ENCODE measurements at places on chromosomes 12 and 14.
A peak's percentile ranks its signal among the peaks of the same experiment; 100 is the strongest.

GRCh38 chr12:62879691-62880090 lies 55.3 kb downstream of the PPM1H start:
- no peak for DNase-seq

- no peak for DNase-seq
These were observed 82.2 kb downstream of the PPP2R5C start for GRCh38 chr14:101843665-101844064.

- no peak for DNase-seq
These were observed 763.9 kb downstream of the NRXN3 start for GRCh38 chr14:78933948-78934524.

- DNase-seq, result no peak
These were observed 182.5 kb downstream of the VRK1 start for GRCh38 chr14:96979611-96980074.

DNA sequence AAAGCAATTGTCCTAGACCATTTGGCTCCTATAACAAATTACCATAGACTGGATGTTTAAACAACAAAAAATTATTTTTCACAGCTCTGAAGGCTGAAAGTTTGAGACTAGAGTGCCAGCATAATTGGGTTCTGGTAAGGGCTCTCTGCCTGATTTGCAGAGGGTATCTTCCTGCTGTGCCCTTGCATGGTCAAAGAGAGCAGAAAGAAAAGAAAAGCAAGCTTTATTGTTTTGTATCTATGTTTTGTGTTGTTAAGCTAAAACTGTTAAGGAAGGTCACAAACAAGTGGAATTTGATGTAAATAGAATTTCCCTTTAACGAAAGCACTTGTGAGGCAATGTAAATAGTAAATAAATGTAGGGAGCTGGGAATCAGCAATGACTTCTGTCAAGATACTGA lies 1031.0 kb upstream of the ATXN7L3B start:
- no peak for DNase-seq

GRCh38 chr14:99633918-99634317 lies 11.0 kb upstream of the HHIPL1 start:
- DNase-seq, result no peak

- DNase-seq, result no peak
These were observed 168.6 kb downstream of the ALX1 start for GRCh38 chr12:85448548-85449139.

DNA sequence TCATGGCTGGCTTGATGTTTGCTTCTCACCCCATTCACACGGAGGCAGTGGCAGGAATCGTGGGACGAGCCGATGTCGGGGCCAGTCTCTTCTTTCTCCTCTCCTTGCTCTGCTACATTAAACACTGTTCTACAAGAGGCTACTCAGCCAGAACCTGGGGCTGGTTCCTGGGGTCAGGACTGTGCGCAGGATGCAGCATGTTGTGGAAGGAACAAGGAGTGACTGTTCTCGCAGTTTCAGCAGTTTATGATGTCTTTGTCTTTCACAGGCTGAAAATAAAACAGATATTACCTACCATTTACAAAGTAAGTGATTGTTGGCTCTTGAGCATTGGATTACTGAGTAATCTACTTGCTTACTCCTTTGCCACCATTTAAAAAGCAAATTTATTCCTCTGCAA lies 170.6 kb downstream of the TMTC2 start:
- DNase-seq, result no peak

GRCh38 chr12:109997393-109997792 lies 1.2 kb upstream of the GIT2 start:
- DNase-seq, result no peak

DNA sequence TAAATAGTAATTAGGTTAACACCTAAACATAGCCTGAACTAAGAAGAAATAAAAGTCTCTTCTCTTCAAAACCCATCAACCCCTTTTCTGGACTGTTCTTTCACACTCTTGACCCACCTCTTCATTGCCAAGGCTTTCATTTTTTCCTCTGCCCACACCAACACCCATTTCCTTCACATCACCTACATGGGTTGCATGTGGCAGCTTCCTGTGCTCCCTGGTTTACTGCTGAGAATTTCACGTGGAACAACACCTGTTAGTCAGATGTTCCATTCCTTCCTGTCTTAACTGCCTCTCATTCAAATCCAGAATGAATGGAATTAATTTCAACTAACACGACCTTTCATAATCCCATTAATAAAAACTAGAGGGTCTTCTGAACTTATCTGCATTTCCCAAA lies 157.3 kb downstream of the BCAT1 start:
- DNase-seq, result no peak

DNA sequence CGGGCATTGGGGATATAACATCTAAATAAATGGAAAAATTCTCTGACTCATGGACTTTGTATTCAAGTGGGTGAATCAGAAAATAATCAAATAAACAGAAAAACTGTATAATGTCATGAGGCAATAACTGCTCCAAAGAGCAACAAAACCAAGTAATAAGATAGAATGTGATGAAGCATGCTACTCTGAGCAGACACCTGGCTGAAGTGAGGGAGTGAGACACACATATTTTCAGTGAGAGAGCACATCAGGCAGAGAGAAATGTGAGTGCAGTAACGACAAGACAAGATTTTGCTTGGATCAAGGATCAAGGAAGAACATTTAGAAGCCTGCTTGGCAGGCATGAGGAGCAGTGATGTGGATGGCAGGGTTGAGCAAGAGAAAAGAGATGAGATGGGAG lies 75.8 kb upstream of the CCDC91 start:
- no peak for DNase-seq

GRCh38 chr14:30129807-30130206 lies 202.2 kb upstream of the PRKD1 start:
- DNase-seq, result no peak

GRCh38 chr12:5988088-5988487 lies 43.0 kb upstream of the ANO2 start:
- no peak for DNase-seq

DNA sequence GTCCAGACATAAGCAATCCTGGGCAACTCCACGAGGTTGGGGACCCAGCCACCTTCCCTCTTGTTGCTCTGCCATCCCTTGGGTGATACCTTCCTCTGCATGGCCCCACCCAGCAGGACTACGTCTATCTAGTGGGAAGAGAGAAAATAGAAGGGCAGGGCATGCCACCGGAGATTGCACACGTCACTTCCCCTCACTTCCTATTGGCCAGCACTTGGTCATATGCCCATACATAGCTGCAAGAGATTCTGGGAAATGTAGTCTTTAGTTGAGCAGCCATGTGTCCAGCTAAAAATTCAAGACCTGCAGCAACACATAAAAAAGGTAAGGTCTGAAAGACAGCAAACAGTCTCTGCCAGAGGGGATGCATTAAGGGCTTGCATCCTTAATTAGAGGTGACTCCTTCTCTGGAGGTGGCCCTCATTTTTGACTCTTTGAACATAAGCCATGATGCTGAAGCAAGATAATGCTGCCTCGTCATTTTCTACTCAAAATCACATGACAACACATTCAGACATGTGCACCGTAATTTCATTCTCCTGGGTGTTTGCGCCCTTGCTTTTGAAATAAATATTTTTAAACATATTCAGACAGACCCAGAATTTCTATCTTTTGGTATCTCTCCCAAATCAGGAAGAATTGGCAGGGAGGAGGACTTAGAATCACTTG lies 91.8 kb upstream of the PWP1 start:
- no peak for DNase-seq

DNA sequence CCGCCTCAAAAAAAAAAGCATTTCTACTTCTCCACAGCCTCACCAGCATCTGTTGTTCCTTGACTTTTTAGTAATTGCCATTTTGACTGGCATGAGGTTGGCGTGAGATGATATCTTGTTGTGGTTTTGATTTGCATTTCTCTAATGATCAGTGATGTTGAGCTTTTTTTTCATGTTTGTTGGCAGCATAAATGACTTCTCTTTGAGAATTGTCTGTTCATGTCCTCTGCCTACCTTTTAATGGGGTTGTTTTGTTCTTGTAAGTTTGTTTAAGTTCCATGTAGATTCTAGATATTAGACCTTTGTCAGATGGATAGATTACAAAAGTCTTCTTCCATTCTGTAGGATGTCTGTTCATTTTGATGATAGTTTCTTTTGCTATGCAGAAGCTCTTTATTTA lies 182.9 kb downstream of the FOXG1 start:
- no peak for DNase-seq

- DNase-seq, result peak; percentile 54
These were observed 20.5 kb downstream of the TTC7B start for GRCh38 chr14:90795744-90796143.

GRCh38 chr14:29576927-29577326 lies 350.7 kb downstream of the PRKD1 start:
- DNase-seq, result no peak

DNA sequence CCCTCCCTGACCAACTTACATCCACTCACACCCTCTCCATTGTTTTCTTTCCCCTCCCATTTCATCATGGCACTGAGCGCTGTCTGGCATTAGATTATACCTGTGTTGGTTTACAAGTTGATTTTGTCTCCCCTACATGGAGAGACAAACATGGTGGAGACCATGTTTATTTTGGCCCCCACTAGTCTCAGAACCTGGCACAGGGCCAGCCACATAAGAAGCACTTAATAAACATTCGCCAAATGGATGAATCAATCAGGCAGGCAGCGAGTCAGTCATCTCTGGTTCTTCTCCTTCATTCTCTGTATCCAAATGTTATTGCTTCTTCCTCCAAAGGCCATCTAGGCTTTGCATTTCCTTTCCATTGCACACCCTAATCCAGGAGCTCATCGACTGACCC lies 177.4 kb downstream of the DPF3 start:
- DNase-seq, result no peak

DNA sequence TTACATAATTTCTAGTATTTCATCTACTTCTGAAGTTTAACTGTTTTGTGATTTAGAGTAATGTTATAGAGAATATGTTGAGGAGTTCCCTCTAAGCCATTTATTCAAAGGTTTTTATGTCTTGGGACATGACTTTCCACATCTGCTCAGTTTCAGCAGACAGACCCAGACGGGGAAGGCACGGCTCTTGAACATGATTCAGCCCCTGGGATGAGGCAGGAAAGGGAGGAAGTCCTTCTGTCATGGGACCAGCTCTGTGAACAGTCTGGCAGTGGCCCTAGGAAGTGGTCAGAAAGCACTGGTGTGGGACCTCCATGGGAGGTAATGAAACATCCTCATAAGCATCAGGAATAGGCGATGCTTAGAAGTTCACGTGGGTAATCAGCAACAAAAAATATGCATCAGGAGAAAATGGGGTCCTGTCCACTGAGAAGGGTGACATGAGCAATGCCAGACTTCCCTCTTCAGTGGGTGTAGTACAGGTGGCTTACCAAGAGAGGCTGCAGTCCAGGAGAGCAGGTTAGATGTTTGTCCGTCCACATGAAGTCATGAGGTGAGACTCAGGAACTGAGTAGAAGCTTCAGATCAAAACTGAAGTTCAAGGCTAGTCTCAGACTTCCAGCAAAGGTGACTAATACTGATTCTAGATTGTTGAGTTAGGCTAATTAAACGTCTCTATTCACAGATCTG lies 248.5 kb downstream of the IPO8 start:
- DNase-seq, result no peak

- DNase-seq, result no peak
These were observed 48.7 kb downstream of the SETD3 start for GRCh38 chr14:99431986-99432385.

GRCh38 chr12:57434517-57435223 lies at the start of gene INHBC:
INHBC (plus strand) TSS chr12:57434784; CDS start chr12:57434887, 103 bp downstream.
- DNase-seq, result no peak

DNA sequence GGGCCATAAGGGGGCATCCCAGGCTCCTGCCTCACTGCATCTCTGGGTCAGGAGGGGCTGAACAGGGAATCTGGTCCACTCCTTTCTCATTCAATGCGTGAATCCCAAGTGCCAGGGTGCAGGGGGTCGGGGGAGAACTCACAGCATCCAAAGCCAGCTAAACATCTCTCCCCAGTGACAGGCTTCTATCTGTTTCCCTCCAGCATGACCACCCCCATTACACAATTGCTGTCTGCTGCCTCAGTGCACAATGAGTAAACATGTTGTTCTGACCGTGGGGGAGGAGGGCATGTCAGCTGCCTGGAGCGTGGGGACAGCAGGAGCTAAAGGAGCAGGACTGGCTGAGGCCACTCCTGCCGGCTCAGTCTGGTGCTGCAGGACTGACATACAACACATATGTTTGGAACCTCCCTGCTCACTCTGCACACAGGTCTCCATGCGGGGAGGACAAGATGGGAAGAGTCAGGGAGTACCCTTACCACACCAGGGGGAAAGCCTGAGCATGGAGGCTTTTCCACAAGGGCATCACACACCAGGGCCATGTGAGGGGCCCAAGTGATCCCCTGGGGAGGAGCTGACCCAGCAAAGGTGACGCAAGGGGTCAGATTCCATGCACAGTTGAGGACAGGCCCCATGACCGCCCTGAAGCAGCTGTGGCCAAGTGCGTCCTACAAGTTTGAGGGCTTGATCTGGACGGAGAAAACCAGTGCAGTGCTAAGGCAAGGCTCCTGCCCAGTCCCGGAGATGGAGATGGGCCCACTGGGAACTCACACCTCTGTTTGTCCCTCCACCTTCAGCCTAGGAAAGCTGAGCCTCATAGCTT lies 1.4 kb downstream of the TNS2 start:
- peak; percentile 52 for DNase-seq

DNA sequence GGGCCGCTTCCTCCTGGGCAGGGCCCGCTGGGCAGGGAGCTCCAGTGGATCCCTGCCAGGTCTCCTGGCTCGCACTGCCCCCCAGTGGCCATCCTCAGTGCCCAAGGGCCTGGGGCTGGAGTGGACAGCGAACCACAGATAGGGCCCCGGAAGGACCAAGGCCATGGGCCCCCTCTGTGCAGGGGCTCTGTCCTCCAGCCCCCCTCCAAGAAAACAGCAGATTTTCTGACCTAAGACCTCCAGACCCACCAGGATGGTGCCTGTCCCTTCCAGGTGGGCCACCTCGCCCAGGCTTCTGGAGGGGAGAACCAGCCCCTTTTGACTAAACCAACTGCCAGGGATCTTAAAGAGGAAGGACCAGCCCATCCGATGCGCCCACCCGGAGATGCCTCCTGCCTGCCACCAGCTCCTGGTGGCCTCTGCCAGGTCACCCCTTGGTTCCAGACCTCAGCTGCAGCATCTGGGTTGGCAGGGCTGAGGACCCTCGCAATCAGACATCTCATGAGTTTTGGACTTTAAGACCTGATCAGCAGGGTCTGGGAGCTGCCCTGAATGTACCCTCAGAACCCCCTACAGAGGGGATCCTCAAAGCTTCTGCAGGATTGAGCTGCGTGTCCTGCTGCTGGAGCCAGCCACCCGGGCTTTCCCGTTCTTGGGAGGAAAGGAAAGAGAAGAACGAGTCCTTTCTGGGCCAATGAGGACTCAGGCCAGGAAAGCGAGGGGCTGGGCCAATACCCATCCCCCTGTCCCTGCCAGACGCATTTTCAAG lies 325.8 kb upstream of the DIO3 start:
- peak; percentile 9 for DNase-seq
